Cardiac muscle cell (in vitro differentiated cells and primary cell): ENCODE measurements at places on chromosomes 2 and 18.

GRCh38 chr2:101982495-101983029 lies 9.2 kb upstream of the IL1R2 start:
- H3K36me3 ChIP-seq: no peaks in the 10 kb centered on the region
- no peak overlapping the region for H3K4me3 ChIP-seq
- H3K4me1 ChIP-seq: no peaks in the 10 kb centered on the region
- no peak overlapping the region for H3K27ac ChIP-seq
- no peak for DNase-seq

DNA sequence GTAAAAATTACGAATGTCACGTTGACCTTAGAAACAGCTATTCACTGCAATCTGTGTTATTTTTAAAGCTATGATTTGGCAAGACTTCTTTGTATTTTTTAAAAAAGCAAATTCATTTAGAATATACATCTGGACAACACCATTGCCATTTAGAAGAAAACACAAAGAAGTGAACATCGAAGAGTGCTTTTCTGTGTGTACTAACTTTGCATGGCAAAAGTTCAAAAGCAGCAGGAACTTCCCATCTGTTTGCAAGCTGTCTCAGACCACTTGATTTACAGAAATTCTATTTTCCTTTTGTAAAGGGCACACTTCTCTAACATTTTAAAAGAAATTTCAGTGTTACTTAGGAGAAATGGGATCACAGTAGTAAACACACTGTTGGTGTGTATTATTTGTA lies 145.9 kb downstream of the CALCRL start:
- H3K27me3 ChIP-seq: no peaks in the 10 kb centered on the region
- H3K27ac ChIP-seq: no peak overlapping the region
- H3K4me3 ChIP-seq: no peak overlapping the region
- peak; percentile 37 for DNase-seq
- H3K36me3 ChIP-seq: no peaks in the 10 kb centered on the region

GRCh38 chr2:169397697-169398096 lies 35.4 kb upstream of the LRP2 start:
- H3K27me3 ChIP-seq: no peaks in the 10 kb centered on the region
- H3K27ac ChIP-seq: no peak overlapping the region
- no peaks in the 10 kb centered on the region for H3K4me1 ChIP-seq
- H3K4me3 ChIP-seq: no peak overlapping the region
- H3K36me3 ChIP-seq: no peaks in the 10 kb centered on the region
- peak; percentile 21 for DNase-seq

- H3K27ac ChIP-seq: no peak overlapping the region
- H3K4me3 ChIP-seq: no peak overlapping the region
- no peaks in the 10 kb centered on the region for H3K36me3 ChIP-seq
- no peak for DNase-seq
These were observed 290.2 kb downstream of the OSR1 start for GRCh38 chr2:19068206-19068605.

DNA sequence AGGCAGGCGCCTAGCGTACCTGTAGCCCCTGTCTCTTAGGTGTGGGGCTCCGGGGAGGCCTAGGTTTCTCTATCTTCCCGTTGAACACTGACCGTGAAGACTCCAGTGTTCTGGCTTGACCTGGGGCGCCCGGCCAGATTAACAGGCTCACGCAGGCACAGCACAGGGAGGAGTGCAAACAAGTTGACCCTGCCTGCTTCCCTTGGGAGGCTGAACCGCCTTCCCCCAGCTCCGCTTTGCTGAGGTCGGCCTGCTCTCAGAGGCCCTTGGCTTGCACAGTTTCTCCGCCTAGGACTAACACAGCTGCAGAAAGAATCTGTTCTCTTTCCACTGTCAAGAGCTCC lies 567 bp downstream of the PCYOX1 start:
- peaks cover 10% of the 10 kb centered on the region for H3K36me3 ChIP-seq
- H3K27ac ChIP-seq: peak overlapping the region; percentile 85
- DNase-seq: peak; percentile 56
- peak overlapping the region; percentile 74 for H3K4me3 ChIP-seq

GRCh38 chr2:105403783-105404698 lies 5.2 kb upstream of the FHL2 start:
- peaks cover 26% of the 10 kb centered on the region for H3K36me3 ChIP-seq
- peaks cover 17% of the 10 kb centered on the region for H3K4me1 ChIP-seq
- no peaks in the 10 kb centered on the region for H3K27me3 ChIP-seq
- H3K4me3 ChIP-seq: no peak overlapping the region
- H3K27ac ChIP-seq: peak overlapping the region; percentile 80

DNA sequence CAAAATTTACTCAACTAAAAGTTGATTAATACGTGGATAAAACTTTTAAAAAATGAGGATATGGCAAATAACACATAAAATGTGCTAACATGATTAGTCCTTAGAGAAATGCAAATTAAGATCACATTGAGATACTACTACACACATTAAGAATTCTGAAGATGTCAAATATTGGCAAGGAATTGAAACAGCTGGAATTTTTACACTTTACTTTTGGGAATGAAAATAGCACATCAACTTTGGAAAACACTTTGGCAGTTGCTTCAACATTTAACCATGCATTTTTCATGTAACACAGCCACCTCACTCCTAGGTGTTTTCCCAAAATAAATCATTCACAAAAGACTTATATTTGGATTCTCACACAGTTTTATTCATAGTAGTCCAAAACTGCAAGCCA lies 687.9 kb upstream of the SETBP1 start:
- DNase-seq: no peak
- H3K4me3 ChIP-seq: no peak overlapping the region
- H3K36me3 ChIP-seq: no peaks in the 10 kb centered on the region
- H3K4me1 ChIP-seq: no peaks in the 10 kb centered on the region

DNA sequence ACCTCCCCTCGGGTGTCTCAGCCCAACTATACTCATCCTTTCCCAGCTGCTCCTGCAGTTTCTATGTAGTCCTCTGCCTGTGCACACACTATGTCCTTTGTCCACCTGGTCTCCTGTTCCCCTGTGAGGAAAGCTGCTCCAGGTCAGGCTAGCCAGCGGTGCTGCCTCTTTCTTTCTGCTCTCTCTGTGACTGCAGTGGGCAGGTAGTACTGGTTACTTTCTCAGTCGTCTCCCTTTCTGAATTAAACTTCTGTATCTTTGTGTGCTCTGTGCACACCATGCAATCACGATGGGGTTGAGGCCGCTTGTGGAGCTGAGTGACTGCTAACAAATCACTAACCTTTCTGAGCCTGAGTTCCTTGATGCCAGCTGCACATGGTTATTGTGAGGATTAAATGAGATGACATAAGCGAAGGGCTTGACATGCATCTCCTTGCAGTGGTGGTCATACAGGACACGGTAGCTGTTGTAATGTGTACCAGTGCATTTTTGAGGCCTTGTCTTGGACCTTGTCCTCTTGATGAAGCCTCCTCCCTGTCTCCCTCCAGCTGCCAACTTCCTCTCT lies 3.5 kb downstream of the FARP2 start:
- H3K27me3 ChIP-seq: no peaks in the 10 kb centered on the region
- no peaks in the 10 kb centered on the region for H3K36me3 ChIP-seq
- peaks cover 11% of the 10 kb centered on the region for H3K4me1 ChIP-seq
- DNase-seq: no peak
- H3K4me3 ChIP-seq: no peak overlapping the region
- H3K27ac ChIP-seq: no peak overlapping the region

DNA sequence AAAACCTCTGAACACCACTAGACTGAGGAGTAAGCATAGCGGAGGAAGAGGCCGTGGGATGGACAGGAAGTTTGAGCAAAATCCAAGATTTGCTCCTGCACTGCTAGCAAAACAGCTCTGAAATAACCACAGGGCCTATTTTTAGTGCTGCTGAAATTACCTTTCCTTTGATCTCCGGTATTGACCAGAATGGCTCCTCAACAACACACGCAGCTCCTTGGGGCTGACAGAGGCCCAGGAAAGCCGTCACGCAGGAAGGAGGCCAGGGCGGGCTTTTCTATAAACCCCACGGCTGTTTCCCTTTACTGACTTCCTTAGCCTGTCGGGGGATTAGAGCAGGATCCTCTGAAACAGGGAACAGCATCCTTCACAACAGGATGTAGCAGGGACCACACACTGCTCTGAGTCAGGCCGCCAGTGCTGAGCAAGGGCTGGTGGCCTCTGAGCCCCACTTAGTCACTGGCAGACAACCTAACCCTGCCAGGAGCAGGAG lies 80.8 kb upstream of the LCLAT1 start:
- DNase-seq: no peak
- no peaks in the 10 kb centered on the region for H3K36me3 ChIP-seq
- peak overlapping the region; percentile 26 for H3K27ac ChIP-seq
- H3K27me3 ChIP-seq: no peaks in the 10 kb centered on the region

- no peak overlapping the region for H3K27ac ChIP-seq
- H3K27me3 ChIP-seq: no peaks in the 10 kb centered on the region
- no peaks in the 10 kb centered on the region for H3K36me3 ChIP-seq
- H3K4me3 ChIP-seq: no peak overlapping the region
- DNase-seq: peak; percentile 29
- H3K4me1 ChIP-seq: no peaks in the 10 kb centered on the region
These were observed 23.1 kb downstream of the ST3GAL5 start for GRCh38 chr2:85865539-85866164.

DNA sequence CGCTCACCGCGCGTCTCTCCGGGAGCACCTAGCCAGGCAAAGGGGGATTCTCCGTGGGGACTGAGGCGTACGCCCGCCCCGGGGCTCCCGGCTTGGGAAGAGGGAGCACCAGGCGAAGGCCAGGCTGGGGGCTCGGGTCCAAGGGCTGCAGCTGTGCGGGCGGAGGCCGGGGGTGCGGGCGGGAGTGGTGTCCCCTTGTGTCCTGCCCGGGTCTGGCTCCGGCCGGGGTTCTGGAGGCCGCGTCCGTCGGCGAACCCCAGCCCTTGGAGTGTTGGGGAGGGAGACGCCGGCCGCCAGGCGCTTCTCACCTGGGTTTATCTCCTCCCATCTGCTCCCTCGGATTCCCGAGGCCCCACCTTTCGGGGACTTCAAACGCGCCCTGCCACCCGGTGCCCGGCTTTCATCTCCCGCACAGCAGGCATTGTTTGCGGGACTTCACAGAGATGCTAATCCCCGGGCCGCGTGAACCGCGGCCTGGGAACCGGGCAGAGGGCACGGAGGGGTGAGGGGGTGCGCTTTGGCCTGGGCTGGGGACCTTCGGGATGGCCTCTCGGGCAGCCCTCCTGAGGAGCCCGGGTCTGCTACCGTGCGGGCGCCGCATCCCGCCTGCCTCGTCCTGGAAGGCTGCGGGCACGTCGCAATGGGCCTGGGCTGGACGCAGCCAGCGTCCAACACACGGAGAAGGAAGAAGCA lies 5.0 kb upstream of the GBX2 start:
- H3K36me3 ChIP-seq: no peaks in the 10 kb centered on the region
- H3K4me1 ChIP-seq: no peaks in the 10 kb centered on the region
- no peak overlapping the region for H3K27ac ChIP-seq
- H3K27me3 ChIP-seq: peaks cover 100% of the 10 kb centered on the region
- no peak for DNase-seq
- no peak overlapping the region for H3K4me3 ChIP-seq

GRCh38 chr2:182726473-182726872 lies 10.4 kb downstream of the DNAJC10 start:
- peaks cover 42% of the 10 kb centered on the region for H3K36me3 ChIP-seq
- H3K4me1 ChIP-seq: no peaks in the 10 kb centered on the region
- no peak overlapping the region for H3K27ac ChIP-seq
- DNase-seq: no peak
- H3K27me3 ChIP-seq: no peaks in the 10 kb centered on the region
- H3K4me3 ChIP-seq: no peak overlapping the region

GRCh38 chr18:36539674-36540231 lies 242.2 kb downstream of the FHOD3 start:
- peaks cover 4% of the 10 kb centered on the region for H3K36me3 ChIP-seq
- peaks cover 57% of the 10 kb centered on the region for H3K4me1 ChIP-seq
- DNase-seq: peak; percentile 59
- no peak overlapping the region for H3K4me3 ChIP-seq

- DNase-seq: no peak
- H3K4me3 ChIP-seq: no peak overlapping the region
- H3K27ac ChIP-seq: no peak overlapping the region
- peaks cover 28% of the 10 kb centered on the region for H3K4me1 ChIP-seq
These were observed 135.5 kb downstream of the SPOPL start for GRCh38 chr2:138637061-138637460.

- no peaks in the 10 kb centered on the region for H3K36me3 ChIP-seq
- no peak for DNase-seq
These were observed 509.1 kb downstream of the MBD2 start for GRCh38 chr18:53715243-53715853.

GRCh38 chr2:240051697-240052096 lies 1.6 kb downstream of the OR6B3 start:
- H3K4me3 ChIP-seq: no peak overlapping the region
- H3K4me1 ChIP-seq: no peaks in the 10 kb centered on the region
- H3K36me3 ChIP-seq: no peaks in the 10 kb centered on the region
- no peak overlapping the region for H3K27ac ChIP-seq

- peaks cover 22% of the 10 kb centered on the region for H3K36me3 ChIP-seq
- peak overlapping the region; percentile 97 for H3K27ac ChIP-seq
- H3K4me3 ChIP-seq: peak overlapping the region; percentile 74
- H3K4me1 ChIP-seq: no peaks in the 10 kb centered on the region
These were observed 441 bp downstream of the MPHOSPH10 start for GRCh38 chr2:71130905-71131244.

DNA sequence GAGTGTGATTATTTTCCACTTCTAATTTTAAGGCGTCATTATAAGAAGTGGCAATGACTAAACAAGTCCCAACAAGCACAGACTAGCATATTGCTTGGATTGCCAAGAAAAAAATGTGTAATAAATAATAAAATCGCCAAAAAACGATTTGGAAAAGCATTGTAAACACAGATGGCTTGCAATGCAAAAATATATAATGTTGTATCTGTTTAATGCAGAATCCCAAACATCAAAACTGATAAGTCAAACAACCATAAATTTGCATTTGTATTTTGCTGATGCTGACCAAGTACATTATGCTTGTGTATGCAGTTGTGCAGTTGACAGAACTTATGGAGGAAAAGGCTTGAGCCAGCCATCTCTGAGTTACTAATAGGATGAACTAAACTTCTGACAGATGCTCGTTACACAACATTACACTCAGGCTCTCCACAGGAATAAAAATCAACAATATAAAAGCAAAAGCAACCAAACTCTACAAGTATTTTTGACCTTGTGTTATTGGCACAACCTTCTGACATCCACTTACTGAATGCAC lies 68.1 kb downstream of the DNER start:
- DNase-seq: no peak
- H3K4me3 ChIP-seq: no peak overlapping the region
- H3K36me3 ChIP-seq: no peaks in the 10 kb centered on the region
- H3K27ac ChIP-seq: no peak overlapping the region
- H3K27me3 ChIP-seq: no peaks in the 10 kb centered on the region

- no peaks in the 10 kb centered on the region for H3K4me1 ChIP-seq
- H3K36me3 ChIP-seq: no peaks in the 10 kb centered on the region
- H3K27ac ChIP-seq: no peak overlapping the region
- no peak overlapping the region for H3K4me3 ChIP-seq
- DNase-seq: no peak
- peaks cover 33% of the 10 kb centered on the region for H3K27me3 ChIP-seq
These were observed 15.4 kb downstream of the CFAP65 start for GRCh38 chr2:219025637-219026585.
